ENCODE measurements at places on chromosomes 6 and 20. TPM values are rescaled to one million over a fixed set of nuclear protein-coding genes. Genes with fewer than 3 reads are reported as not detected.

The MEI4 gene
- not detected for total RNA-seq

The TBXT gene
- total RNA-seq = not detected

The KHDRBS2 gene
- total RNA-seq = not detected

The SEMG1 gene
- total RNA-seq = not detected

The CABLES2 gene
- 10.2 TPM for total RNA-seq

The ADGB gene
- not detected for total RNA-seq

The SNTA1 gene
- 14.8 TPM for total RNA-seq

The DAAM2 gene
- total RNA-seq = not detected

The PAK5 gene
- not detected for total RNA-seq

The CST3 gene
- 690 TPM for total RNA-seq

The FUT9 gene
- not detected for total RNA-seq

The TREML2 gene
- not detected for total RNA-seq

The TRIM31 gene
- 0.51 TPM for total RNA-seq

The KIF6 gene
- total RNA-seq = 0.49 TPM

The LRRN4 gene
- 0.20 TPM for total RNA-seq

The DEFB132 gene
- total RNA-seq = not detected

Measured in HepG2 (cell line).